ENCODE measurements at places on chromosomes 6 and 20. TPM values are rescaled to one million over a fixed set of nuclear protein-coding genes. Genes with fewer than 3 reads are reported as not detected.

- no peak for DNase-seq
Observed at GRCh38 chr6:125094563-125094962, 59.0 kb upstream of the TPD52L1 start.

- DNase-seq = no peak
Observed at GRCh38 chr6:142242269-142242668, 59.5 kb upstream of the ADGRG6 start.

DNA sequence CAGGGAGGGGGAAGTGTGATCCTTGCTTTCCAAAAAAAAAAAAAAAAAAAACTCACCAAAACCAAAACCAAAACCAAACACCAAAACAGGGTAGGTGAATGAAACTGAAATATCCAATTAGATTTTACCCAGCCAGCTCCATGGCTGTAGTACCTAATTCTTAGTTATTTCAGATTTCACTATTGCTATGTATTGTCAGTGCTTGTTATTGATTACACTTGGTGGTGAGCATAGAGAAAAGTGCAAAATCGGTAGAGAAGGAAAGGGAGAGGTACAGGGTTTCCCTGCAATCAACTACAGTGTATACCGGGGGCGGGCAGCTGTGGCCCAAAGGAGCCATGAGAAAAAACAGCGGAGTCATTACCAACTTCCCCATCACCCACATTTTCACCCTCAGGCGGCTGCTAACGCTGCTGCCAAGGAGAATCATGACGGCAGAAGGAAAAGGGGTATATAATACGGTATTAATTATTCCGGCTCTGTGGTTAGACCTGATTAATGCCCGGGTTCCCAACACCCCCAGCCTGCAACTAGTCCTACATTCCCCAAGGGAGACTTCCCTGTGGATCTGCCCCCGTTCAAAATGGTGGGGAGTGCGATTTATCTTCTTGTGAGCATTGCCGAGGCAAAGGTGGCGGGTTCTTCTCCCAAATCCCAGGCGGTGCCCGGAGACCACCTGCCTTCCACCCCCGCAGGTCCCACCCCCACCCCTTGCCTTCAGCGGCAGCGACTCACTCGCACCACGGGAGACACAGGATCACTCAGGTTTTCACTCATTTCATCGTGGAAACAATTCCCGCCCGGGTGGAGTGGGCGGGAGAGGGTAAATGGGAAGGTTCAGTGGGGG, at the start of gene C6orf62:
Gene C6orf62, minus strand, starts transcription at position 30 of the 847 bp plus-strand sequence. CDS start 486 bp downstream, outside the sequence.
- peak; percentile 69 for DNase-seq

GRCh38 chr20:25079171-25079570, 2.8 kb downstream of the VSX1 start:
- DNase-seq = no peak

DNA sequence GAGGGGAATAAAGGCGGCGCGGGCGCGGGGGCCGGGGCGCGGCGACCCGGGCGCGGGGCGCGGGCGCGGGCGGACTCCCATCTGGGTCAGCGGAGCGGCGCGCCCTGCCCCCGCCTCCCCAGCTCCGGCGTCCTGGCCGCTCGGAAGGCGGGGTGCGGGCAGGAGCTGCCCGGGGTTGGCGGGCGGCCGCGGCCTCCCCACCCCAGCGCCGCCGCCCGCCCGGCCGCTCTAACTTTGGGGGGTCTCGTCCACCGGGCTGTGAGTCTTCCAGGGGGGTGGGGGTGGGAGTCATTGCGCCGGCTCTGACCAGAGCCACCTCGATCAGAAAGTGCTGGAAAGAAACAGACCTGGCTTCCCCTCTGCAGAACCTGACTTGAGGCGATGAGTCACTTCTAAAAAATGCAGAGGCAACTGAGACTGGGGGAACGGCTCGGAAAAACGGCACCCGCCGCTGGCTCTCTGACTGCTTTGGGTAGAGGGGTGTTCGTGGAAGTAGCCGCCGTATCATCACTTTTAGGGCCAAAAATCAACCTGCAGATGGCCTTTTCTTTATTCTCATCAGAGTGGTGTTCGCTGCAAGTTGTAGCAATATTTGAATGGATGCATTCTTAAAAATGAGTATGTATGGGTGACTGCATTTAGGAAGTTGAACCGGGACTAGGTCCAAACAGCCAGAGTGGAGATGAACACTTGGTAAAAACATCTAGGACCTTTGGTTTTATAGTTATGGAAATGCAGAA, 667 bp downstream of the CAP2 start:
- no peak for DNase-seq

- DNase-seq = no peak
Observed at GRCh38 chr6:113894712-113895674, 37.8 kb downstream of the MARCKS start.

DNA sequence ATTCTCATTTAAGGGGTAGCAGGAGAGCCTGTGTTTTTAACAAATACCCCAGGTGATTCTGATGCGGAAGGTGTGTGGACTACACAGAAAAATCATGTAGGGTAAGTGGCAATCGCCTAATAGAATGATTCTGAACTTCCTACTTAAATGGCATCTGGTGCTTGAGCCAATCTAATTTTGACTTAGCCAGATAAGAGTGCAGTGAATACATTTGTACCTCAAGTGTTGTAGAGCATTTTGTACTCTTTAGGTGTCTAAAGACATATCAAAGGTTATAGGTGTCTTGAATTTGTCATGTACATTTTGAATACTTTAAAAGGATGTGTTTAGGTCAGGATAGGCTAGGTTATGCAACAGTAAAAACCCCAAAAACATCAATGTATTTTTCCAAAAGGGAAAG, 10.0 kb upstream of the BTBD9 start:
- DNase-seq = no peak

- no peak for DNase-seq
Observed at GRCh38 chr20:288956-289692, 1.4 kb downstream of the C20orf96 start.

DNA sequence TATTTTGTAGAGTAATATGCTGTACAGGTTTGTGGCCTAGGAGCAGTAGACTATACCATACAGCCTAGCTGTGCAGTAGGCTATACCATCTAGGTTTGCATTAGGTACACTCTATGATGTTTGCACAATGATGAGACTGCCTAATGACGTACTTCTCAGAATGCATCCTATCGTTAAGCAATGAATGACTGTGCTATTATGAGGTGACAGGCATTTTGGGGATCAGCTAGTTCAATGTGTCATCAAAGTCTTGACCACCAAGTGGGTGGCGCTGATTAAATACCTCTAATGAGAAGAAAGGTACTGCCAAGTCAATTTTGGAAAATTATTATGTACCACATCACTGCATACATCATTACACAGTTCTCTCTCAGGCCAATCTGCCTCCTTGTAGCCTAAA, 190.2 kb downstream of the BACH2 start:
- DNase-seq = no peak

MAS1 gene
- not detected for polyA plus RNA-seq

DAAM2 gene
- not detected for polyA plus RNA-seq
